ENCODE measurements at places on chromosomes 6 and 20. TPM values are rescaled to one million over a fixed set of nuclear protein-coding genes. Genes with fewer than 3 reads are reported as not detected.

DNA sequence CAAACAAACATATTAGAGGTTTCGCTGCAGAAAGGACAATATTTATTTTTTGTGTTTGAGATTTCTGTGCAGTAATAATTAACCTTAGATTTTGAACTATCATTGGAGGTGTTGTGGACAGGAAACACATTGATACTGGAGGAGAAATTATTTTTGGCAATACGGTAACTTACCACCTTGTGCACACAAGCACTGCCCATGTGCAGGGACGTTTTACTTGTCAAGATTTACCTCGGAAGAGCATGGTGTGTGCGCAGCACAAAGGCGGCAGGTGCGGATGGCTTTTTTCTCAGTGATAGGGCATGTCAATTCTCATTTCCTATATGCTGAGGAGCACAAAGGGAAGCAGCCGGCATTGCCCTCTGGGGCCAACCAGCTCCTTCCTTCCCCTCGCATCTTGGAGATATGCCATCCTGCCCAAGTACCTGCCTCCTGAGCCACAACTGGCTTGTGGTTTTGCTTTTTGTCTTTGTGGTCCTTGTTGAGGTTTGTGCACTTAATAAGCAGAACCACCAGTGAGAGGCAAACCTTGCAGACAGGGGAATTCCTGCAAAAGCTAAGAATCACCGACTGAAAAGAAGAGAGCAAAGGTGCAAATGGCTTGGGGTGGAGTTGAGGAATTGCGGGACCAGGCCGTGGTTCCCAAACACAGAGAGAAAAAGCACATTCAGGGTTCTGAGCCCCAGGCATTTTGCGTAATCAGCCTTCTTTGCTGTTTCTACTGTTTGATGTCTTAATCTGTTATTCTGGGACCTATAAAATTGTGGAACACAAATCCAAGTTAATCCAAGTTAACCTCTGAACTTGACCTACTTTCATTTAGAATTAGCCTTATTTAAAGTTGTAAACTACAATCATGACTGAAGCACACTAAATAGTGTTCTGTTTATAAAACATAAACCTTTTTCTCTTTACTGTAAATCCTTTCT is 21.9 kb downstream of the SAMD5 start:
- no peak for DNase-seq

GRCh38 chr6:148021699-148022098 is 320.9 kb upstream of the SASH1 start:
- DNase-seq = no peak

GRCh38 chr20:57505979-57506378 is 19.0 kb downstream of the CTCFL start:
- no peak for DNase-seq

DNA sequence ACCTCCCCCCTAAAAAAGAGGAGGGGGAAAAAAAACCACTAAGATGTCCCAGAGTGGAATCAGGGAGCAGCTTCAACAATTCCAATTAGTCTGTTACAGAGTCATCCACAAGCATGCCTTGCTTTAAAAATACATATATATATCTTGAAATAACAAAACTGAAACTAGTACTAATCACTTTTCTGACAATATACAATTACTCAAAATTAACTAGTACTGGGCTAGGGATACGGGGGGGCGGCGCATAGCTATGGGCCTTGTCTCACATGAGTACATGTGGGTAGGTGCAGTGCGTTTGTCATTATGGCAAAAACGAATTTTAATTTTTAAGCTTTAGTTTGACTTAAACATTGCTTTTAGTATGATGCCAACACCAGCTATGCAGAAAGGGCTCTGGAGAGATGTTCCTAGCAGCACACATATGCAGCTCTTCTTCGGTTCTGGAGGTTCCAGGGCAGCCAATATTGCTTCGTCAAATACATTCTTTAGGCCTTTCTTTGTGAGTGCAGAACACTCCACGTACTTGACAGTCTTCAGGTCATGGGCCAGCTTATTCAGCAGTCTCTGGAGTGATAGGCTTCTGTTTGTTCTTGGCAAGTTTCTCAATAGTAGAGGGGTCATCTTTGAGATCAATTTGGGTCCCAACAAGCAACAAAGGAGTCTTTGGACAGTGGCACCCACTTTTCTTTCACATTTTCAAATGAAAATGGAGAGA is 38.8 kb downstream of the ITCH start:
- no peak for DNase-seq

Gene PSORS1C1
- total RNA-seq = 4.7 TPM

All from left ventricle myocardium inferior (tissue), 1 donor.